A549 treated with CORT108297 at 1 μM for 4 hours (cell line): ENCODE measurements at places on chromosomes 13 and 19. TPM values are rescaled to one million over a fixed set of nuclear protein-coding genes. Genes with fewer than 3 reads are reported as not detected.

The NCAN gene
- 0.02 to 0.07 TPM (median 0.05 TPM) in 5 replicates for total RNA-seq

The NXNL1 gene
- total RNA-seq, result not detected in 5 replicates

The ZNF90 gene
- total RNA-seq, result not detected in 5 replicates

The LRP3 gene
- 31.2 to 61.7 TPM (median 59.4 TPM) in 5 replicates for total RNA-seq

The PPM1N gene
- 6.4 to 8.3 TPM (median 7.8 TPM) in 5 replicates for total RNA-seq
